ENCODE measurements at places on chromosomes 2 and 18.
A peak's percentile ranks its signal among the peaks of the same experiment; 100 is the strongest.

- no peak for DNase-seq
Observed at GRCh38 chr2:38097258-38097987, 21.5 kb upstream of the CYP1B1 start.

- no peak for DNase-seq
Observed at GRCh38 chr2:214807653-214808052, 1.8 kb downstream of the BARD1 start.

GRCh38 chr2:235500761-235501672, 7.2 kb downstream of the AGAP1 start:
- peak; percentile 67 for DNase-seq

GRCh38 chr2:226725126-226725860, 74.3 kb downstream of the IRS1 start:
- no peak for DNase-seq

GRCh38 chr2:119808516-119809147, 48.9 kb downstream of the PTPN4 start:
- DNase-seq = peak; percentile 4

DNA sequence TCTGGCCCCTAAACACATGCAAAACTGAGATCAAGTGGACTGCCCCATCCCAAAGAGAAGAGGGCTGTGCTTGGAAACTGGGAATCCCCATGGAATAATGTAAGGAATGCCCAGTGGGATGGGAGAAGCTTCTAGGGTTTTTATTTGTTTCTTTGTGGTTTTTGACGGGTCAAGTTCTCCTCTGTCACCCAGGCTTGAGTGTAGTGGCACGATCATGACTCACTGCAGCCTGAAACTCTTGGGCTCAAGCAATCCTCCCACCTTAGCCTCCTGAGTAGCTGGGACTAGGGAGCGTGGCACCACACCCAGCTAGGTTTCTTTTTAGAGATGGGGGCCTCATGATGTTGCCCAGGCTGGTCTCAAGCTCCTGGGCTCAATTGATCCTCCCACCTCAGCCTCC, 101.7 kb upstream of the ZSWIM2 start:
- no peak for DNase-seq

- DNase-seq = no peak
Observed at GRCh38 chr18:58456625-58457024, 172.3 kb downstream of the ALPK2 start.

DNA sequence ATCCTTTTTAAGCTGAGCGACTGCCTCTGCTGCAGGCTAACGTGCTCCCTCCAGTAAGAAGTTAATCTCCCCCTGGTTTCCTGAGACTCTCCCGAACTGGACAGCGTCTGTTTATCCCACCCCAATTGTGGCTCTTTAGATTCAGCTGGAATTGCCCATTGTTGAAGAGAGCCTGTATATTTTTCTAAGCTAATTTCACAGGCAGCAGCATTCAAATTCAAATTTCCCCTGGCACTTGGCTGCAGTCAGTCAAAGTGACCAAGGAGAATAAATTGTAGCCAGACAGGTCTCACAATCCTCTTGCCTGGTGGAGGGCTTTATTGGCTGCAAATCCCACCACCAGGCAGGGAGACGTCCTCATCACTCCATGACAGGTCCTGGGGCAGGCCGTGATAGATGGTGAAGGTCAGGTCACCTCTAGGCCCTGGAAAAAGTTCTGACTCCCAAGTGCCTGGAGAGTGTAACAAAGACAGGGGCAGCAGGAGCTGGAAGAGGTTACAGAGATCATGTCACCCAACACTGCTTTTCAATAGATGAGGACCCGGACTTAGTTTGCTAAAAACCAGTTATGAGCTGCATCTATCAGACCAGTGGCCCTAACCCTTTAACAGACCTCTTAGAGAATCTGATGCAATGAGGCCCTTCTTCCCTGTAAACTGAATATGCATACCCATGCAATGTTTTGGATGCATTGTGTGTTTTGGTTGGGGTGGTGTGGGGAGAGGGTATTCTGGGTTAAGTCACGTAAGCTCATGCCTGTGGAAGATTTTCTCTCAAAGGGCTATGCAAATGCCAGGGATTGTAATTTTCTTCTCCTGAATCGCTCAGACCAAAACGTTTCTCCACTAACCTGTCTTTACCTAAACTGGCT, 32.3 kb upstream of the C18orf32 start:
- DNase-seq = no peak

GRCh38 chr18:10863026-10863425, 286.3 kb downstream of the PIEZO2 start:
- DNase-seq = no peak

GRCh38 chr2:36589230-36589630, 8.7 kb downstream of the FEZ2 start:
- no peak for DNase-seq

DNA sequence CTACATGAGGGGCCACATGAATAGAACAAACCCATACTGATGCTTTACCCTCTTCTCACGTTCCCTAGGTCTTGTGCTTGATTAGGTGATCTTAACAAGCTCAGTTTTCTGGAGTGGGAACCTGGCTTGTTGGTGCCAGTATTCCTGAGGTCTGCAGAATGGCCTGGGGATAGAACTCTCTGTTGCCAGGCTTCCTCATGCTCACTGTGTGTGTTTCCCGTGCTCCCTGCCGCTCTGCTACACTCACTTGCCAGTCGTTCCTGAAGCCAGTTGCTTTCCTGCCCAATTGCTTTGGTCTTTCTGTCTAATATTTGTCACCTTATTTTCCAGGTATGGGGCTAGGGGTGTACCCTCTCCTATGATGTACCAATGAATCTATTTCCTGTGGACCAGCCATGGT, 2111.5 kb upstream of the PIK3C3 start:
- DNase-seq = no peak

DNA sequence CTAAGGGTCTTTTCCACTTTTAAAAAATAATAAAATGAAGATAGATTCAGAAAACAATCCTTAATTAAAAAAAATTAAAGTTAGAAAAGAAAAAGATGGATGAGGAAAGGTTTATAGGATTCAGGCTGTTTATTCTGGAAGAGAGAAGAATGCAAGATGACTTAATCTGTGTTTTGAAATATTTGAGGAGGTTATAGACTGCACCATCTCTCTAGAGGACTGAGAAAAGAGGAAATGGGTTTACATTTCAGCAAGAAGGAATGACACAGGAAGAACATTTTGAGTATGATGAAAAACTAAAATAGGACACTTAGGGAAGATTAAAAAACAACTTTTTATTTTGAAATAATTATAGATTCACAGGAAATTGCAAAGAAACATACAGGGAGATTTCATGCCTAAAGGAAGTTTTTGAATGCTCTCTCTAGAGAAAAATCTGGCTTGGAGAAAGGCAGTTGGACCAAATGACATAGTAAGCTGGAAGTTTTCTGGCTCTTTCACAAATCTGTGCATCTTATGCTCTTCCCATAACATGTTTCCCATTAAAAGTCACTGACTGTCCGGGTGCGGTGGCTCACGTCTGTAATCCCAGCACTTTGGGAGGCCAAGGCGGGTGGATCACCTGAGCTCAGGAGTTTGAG, 75.0 kb downstream of the CERS6 start:
- peak; percentile 53 for DNase-seq

DNA sequence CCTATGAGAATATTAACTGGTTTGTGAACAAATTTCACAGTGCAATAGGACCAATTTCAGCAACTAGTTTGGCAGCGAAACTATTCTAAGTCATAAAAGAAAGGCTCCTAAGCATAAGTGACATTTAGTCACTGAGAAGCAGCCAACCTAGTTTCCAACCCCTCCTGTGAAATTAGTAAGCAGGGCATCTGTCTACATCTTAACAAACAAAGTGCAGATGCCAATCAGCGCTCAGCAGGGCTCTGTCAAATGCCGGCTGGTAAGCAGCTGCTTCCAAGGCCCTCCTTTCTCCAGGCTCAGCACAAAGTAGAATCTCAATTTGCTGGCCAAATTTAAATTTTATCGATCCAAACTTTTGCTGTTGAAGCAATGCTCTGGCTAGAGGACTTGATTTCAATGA, 124.7 kb downstream of the ICOS start:
- no peak for DNase-seq

DNA sequence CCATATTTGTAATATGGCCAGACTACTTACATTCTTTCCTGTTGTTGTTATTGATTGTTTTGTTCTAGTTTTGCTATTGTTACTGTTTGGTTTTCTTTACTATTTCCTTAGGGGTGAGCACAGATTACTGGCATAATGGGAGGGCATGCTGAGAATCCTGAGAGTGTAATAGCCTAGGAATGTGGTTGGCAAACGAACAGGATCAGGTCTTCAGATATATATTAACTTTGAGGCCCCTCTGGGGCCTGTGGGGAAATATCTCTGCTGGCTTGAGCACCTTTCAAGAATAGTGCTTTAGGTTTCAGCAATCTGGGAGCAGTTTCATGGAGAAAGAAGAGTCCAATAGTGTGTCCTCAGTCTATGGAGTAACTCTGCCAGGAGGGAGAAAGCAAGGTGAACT, 144.4 kb downstream of the THSD7B start:
- DNase-seq = no peak

- no peak for DNase-seq
Observed at GRCh38 chr18:43022874-43023273, 92.6 kb downstream of the RIT2 start.

- no peak for DNase-seq
Observed at GRCh38 chr18:63143330-63143771, 176.2 kb downstream of the BCL2 start.

DNA sequence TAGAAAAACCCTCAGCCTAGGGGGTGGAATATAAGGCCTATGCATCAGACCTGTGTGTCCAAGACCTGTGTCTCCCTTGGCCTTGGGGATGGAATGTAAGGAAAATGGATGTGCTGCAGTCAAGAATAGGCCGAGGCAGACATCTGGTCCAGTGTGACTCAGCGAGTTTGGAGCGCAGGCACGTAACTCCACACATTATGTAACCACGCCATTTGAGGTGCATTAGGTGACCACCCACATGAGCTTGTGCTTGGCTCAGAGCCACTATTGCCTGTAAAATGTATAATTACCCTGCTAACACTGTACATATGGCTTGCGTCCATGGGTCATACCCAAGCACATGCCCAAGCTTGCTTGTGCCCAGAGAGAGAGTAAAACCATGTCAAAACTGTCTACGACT, 580.9 kb upstream of the HNMT start:
- DNase-seq = no peak

- DNase-seq = no peak
Observed at GRCh38 chr2:106961328-106961727, 75.4 kb upstream of the ST6GAL2 start.

DNA sequence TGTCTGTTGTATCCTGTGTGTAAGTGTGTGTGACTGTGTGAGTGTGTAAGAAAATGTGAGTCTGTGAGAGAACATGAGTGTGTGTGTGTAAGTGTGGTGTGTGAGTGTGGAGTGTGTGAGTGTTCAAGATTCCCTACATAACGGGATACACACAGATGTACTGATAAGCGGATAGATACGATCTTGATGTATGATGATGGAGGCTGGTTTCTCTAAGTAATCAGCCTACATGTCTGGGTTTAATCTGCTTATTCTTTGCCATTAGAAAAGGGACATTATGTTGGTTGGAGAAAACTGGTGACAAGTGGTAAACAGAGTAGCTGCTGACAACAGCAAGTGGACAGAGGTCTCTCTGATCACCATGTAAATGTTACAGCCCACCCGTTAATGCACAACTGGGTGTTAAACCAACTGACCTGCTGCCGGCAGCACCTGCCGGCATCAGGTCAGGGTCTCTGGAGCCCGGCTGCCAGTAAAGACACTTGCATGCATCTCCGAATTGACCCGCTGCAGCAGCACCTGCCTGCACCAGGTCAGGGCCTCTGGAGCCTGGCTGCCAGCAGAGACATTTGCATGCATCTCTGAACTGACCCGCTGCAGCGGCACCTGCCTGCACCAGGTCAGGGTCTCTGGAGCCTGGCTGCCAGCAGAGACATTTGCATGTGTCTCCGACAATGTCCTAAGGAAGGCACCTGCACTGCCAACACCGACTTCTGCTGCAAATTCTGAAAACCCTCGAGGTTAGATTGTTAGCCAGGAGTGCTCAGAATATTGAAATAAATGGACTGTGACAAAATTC, 87.5 kb downstream of the MBP start:
- no peak for DNase-seq

DNA sequence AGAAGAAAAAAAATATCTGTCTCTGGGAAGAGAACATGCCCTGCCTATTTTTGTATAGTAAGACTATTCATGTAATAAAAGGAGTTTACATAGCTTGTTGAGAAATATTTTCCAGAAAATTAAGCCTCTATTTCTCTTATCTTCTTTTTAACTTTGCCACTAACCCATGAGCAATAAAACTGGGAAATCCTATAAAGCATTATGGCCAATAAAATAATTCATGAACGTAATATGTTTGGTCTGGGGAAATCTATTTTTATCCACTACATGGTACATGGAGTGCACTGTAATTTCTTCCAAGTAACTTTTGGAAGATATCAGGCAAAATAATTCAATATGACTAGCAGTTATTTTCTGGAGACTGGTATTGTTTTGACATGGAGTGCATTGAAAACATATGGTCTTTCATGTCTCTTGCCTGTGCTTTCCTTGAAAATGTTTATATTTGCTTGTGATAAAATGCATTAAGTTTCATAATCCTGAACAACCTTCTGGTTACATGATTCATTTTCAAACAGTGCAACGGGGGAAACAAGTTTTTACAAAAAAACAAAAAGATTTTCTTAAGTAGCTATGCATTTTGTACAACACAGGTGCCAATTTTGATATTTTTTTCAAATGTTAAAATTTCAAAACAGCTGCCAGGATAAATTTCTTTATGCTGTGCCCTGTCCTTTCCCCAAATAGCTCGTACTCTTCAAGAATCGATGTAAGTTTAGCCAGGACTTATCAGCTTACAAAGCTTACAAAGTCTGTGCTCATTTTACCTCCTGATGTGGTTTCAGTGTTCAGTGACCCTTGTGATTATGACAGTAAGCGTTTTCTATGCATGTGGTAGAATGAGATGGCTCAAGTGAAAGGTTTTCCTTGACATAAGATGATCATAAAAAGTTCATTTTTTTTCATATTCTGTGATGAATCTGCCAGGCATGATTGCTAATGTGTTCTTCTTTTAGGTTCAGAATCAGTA, 194.5 kb downstream of the UBE2E3 start:
- DNase-seq = no peak

- DNase-seq = no peak
Observed at GRCh38 chr18:48428475-48429177, 19.4 kb upstream of the ZBTB7C start.

- peak; percentile 20 for DNase-seq
Observed at GRCh38 chr18:55587418-55588110, 428 bp downstream of the TCF4 start.

DNA sequence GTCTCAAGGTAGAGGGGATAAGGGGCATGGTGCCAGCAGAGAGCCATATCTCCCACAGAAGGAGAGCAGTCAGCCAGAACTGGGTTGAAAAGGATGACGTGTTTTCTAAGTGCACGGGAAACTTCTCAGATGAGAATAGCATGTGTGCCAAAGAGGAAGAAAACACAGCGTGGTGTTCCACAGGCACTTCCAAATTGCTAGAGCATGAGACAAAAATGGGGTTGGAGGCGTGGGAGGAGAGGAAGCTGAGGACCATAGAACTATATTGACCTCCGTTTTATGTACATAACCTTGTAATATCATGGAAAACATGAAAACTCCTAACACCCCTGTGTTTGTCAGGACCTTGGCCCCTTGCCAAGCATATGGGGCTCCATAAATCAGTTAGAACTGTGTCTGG, 682.7 kb upstream of the RAB6C start:
- no peak for DNase-seq

- DNase-seq = no peak
Observed at GRCh38 chr2:10915731-10916276, 4.1 kb downstream of the KCNF1 start.
